ENCODE measurements at places on chromosomes 3 and 15.

GRCh38 chr3:10319804-10320203, 1.1 kb downstream of the SEC13 start:
- no peak for DNase-seq

DNA sequence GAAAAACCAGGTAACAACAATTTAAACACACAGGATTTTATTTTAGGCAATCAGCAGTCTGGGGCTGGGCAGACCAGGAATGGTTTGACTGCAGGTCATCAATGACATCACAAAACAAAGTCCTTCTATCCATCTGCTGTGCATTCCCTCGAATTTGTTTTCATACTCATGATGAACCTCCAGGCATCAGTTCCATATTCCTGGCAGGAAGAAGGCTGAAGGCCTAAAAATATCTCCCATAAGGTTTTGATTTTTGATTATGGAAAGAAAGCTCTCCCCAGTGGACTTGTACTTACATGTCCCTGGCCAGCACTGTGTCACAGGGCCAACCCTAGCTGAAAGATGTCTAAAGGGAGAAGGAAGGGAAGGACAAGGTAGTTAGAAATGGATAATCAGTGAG, 107.4 kb downstream of the PEAK1 start:
- DNase-seq = no peak

DNA sequence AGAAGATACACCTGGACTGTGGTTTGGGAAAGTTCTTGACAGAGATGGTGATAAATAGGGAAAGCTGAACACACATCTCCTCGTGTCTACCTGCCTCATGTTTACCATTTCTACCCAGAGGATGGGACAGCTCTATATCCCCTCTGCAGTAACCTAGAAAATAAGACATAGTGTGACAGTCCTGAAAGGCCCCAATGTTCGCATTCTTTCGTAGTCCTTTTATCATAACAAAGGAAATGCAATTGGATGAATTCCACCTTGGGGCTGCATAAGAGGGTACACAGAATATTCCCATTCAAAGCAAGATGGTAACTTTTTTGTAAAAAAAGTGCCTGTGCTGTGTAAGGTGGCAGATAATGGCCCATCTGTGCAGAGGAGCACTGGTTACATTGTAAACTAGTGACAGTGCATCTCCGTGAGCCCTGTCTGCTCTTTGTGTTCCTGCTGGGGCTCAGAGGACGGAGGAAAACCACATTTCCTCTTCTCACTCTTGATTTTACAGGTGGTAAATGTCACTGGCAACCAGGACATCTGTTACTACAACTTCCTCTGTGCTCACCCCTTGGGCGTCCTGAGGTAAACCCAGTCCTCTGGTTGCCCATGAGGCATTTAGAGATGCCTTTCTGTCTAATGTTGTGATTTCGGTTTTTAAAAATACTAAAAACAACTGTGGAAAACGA, 74.3 kb downstream of the SIDT1 start:
- DNase-seq = no peak

DNA sequence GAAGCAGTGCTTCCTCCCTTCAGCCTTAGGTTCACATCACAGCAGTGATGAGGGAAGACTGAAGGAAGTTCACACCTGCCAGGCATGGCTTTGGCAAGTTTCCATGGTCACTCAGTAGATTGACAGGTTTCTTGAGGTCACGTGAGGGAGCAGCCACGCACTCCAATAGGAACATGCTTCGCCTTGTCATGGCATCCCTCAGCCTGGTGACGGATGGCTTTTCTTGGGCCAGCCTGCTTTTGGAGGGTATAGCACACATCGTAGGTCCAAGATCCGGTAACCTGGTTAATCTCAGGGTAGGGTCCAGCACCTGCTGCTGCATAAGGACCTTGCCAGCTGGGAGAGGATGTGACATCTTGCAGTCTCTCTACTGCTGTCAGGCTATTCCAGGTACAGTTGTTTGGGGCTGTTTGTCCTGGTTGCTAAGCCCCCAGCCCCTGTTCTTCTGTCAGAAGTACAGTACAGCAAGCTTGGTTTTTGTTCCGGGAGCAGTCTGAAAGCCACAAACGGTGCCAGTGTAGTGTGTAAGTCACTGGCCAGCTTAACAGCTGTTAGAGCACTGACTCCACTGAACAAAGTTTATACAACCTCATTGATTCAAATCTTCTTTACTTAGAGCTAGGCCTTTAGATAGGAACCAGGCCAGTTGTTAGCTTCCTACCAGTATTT, 42.3 kb downstream of the PSMD6 start:
- DNase-seq = no peak

DNA sequence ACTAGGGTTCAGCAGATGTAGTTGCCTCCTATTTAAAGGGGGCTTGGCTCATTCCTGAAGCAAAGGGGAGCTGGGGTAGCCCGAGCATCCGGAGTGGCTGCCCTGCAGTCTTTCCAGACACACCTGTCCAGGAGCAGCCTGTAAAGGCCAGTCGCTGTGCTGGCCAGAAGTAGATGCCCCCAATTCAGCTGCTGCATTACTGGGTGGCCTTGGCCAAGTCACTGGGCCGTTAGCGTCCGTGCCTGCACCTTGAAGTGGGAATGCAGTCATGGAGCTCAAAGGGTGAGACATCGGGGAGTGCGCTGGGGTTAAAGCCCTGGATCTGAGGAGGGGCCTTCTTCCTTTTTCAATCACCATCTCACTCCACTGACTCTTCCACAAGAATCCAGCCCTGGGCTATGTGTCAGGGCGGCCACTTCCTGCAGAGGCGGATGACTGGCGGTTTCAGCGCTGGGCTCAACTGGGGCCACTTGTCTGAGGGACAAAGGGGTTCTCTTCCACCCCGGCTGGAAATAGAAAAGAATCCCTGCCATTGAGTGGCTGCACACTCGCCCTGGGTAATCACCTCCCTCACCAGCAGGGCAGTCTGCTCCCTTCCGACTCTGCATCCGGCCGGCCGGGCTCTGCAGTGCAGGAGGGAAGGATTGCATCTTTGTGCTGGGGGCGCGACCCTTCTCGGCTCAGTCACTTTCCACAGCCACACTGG, 11.8 kb downstream of the ALDH1A3 start:
- no peak for DNase-seq

- DNase-seq = no peak
Observed at GRCh38 chr3:68728343-68728742, 204.0 kb downstream of the TAFA4 start.

- DNase-seq = no peak
Observed at GRCh38 chr15:86159468-86159867, 79.8 kb downstream of the AGBL1 start.

GRCh38 chr15:57559875-57560274, 31.8 kb upstream of the MYZAP start:
- DNase-seq = no peak

GRCh38 chr15:43751885-43752284, 5.6 kb downstream of the PDIA3 start:
- DNase-seq = no peak

GRCh38 chr3:190586631-190587011, 72.7 kb downstream of the IL1RAP start:
- no peak for DNase-seq

GRCh38 chr3:4979428-4980228, at the start of gene BHLHE40:
BHLHE40 (plus strand) TSS chr3:4979437; CDS start chr3:4979719, 282 bp downstream.
- DNase-seq = no peak

DNA sequence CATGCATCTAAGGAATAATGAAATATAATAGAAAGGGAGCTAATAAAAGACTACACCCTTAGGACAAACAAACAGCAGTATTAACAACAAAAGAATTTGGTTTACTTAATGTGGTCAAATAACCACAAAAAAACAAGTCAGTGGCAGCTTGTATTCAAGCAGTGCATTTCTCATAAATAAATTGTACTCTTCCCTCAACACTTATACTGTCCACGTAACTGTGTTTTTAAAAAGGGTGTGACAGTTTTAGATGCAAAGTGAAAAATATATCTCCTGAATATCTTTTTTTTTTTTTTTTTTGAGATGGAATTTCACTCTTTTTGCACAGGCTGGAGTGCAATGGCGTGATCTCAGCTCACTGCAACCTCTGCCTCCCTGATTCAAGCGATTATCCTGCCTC, 698.2 kb upstream of the CADM2 start:
- no peak for DNase-seq

- DNase-seq = no peak
Observed at GRCh38 chr3:111850537-111850936, 8.5 kb upstream of the PHLDB2 start.

DNA sequence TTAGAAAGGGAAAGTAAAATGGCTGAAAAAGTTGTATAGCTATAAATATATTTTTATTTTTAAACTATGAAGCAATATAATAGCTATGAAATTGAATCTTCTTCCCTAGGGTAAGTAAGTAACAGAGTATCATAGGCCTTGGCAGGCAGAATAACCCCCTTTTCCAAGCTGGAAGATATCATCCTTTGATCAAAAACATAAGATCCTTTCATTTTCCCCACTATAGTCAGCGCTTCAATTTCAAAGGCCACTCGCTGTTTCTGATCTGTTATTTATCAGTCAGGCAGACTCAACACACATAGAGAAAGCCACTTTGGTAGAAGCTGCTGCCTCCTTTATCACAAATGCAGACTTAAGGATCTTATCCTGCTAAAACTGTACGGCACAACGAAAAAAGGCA, 74.0 kb upstream of the UBE2E2 start:
- DNase-seq = no peak

DNA sequence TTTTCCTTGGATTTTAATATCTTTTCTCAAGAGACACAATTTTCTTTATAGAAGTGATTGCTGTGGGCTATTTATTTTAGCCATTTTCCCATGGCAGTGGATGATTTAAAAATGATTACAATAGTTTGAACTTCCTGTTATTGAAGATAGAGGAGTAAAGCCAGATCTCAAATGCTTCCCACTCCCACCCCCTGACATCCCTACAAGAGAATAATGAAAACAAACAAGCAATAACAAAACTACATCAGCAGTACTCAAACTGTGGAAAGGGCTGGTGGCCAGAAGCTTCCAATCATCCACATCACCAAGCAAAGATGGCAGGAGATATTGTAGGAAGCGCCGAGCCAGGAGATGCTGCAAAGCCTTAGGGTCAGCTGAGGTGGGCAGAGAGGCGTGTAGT, 831.1 kb upstream of the NR2F2 start:
- no peak for DNase-seq

DNA sequence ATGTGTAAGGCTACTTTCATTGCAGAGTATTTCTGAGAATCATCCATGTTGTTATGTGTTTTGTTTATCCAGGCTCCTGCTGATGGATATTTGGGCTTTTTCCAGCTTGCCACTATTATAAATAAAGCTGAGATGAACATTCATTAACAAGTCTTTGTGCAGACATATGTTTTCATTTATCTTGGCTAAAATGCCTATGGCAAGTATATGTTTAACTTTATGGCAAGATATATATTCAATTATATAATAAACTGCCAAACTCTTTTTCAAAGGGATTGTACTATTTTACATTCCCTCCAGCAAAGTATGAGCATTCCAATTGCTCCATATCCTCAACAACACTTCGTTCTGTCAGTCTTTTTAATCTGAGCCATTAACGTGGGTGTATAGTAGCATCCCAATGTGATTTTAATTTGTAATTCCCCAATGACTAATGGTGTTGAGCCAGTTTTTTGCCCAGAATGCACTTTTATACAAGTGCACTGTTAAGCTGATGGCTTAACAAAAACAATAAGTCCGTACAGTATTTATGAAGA, 452.4 kb downstream of the SHQ1 start:
- no peak for DNase-seq

DNA sequence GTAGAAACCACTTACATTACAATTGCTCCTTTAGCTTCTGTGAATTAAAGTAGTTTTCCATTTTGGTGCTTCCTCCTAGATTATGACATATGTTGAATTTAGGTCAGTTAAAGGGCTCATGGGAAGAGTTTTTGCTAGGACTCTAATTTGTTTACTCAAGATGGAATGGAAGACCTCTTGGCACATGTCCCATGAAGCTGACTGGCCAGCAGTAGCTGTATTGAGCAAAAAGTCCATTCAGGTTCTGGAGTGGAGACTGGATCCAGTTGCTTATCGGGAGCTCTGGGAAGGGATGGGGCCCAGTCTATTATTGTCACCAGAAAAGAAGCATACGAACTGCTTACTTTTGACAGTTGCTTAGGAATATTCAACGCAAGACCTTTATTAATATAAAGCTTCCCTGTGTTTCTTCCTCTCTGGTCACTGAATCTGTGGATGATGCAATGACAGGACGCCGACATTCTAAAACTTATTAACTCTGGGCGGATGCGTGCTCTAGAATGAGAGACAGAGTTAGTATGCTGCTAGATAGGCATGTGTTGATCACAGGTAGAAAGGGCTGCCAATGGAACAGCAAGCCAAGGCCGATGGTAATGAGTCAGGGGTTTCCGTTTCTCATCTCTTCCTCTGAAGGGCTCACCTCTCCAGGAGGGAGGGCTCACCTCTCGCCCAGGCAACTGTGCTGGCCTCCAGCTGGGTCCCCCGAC, 155.8 kb downstream of the NR1D2 start:
- DNase-seq = no peak

DNA sequence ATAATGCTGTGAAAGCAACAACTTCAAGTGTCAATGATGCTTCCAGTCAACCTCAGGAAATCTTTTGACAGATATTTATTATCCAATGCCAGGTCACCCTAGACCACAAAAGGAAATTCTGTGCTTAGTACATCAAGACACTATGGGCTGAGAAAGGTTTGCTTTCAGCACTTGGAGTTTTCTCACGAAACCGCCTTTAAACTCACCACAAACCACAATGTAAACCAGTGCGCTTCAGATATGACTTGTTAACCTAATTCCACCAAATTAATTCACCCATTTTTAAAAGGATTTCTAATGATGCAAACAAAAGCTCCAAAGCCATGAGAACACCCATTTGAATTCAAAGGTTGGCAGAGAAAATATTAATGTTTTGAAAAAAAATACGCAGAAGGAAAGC, 292.9 kb upstream of the NR2F2 start:
- DNase-seq = no peak

Measured in DMS 273 treated with DMSO at 0.1 percent for 48 hours (cell line).